ENCODE measurements at places on chromosomes 7 and 10. TPM values are rescaled to one million over a fixed set of nuclear protein-coding genes. Genes with fewer than 3 reads are reported as not detected.

Gene TRPV5
- not detected for total RNA-seq

Gene FAM200A
- 4.7 TPM for total RNA-seq

Gene SFTPD
- total RNA-seq, result 0.66 TPM

Gene CELF2
- total RNA-seq, result 0.66 TPM

Gene TMEM229A
- not detected for total RNA-seq

Gene NT5C3A
- total RNA-seq, result 32.5 TPM

Gene HOXA2
- 0.57 TPM for total RNA-seq

Gene SLC39A12
- total RNA-seq, result not detected

Gene KCND2
- 0.05 TPM for total RNA-seq

Gene TEX47
- total RNA-seq, result not detected

Gene OR2A5
- total RNA-seq, result not detected

Gene STK31
- not detected for total RNA-seq

Data from HCT116 (cell line).